ENCODE measurements at places on chromosomes 5 and 9.

GRCh38 chr9:91811024-91811909 lies 138.8 kb downstream of the ROR2 start:
- no peak for DNase-seq

DNA sequence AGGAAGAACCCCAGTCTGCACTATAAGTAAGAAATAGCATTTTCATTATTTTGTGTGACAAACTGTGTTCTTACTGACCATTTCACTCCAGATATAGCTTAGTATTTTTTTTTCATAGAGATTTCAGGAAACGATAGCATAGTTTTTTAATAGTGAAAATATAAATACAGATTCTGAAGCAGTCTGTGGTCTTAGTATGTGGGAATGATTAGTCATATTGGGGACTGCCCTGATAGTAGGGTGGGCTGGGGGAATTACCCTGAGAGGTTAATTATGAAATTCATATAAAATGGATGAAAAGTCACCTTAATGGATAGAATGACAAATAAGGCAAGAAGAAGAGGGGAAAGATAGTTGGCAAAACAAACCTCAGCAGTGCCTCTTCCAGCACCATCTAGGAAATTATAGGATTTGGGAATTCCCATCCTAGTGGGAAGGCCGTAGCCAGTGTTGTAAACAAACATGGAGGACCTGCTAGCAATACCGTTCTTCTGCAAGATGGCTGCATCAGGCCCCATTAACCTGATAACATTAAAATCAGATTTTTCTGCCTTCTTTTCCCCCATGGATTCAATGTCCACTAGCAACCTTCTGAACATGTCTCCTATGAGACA lies 23.7 kb upstream of the NR3C1 start:
- DNase-seq, result no peak

- DNase-seq, result peak; percentile 42
Measured at GRCh38 chr9:71819115-71819739, 50.9 kb upstream of the CEMIP2 start.

GRCh38 chr5:145847499-145848497 lies 12.7 kb upstream of the PRELID2 start:
- no peak for DNase-seq

- DNase-seq, result no peak
Measured at GRCh38 chr5:61123145-61123544, 39.1 kb downstream of the SMIM15 start.

DNA sequence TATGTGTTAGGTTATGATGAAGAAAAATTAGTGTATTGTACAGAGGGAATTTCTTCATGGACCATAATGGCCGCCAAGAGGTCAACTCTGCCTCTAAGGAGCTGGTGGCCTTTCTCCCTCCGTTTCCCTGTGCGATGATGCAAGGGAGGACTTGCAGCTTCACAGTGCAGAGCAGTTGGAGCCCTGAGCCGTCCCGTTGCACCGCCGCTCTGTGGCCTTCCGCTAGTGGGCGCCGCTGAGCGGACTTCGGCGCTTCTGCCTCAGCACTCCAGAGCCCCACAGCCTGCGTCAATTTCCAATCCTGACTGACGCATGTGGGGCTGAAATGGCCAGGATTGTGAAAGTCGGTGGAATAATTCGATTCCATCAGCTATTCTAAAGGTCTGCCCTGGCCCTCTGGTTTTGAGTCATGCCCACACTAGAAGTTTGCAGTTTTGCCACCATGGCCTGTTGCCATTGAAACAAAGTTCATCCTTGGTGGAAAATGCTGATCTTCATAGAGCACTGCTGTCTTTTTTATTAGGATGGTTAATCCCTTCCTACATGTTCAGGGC lies 22.7 kb upstream of the LECT2 start:
- peak; percentile 53 for DNase-seq

DNA sequence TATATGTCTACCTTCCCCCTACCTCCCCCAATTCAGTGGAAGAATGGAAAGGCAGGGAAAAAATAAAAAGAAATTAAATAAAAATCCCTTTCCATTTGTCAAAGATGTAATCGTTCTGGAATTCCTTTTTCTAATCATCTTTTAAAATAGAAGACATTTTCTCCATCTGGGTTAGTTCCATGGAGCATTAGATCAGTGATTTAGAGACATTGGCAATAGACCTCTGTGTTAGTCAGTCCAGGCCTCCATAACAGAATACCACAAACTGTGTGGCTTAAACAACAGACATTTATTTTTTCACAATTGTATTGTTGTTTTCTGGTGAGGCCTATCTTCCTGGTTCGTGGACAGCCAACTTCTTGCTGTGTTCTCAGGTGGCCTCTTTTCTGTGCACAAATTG lies 516.6 kb upstream of the DAB2 start:
- no peak for DNase-seq

DNA sequence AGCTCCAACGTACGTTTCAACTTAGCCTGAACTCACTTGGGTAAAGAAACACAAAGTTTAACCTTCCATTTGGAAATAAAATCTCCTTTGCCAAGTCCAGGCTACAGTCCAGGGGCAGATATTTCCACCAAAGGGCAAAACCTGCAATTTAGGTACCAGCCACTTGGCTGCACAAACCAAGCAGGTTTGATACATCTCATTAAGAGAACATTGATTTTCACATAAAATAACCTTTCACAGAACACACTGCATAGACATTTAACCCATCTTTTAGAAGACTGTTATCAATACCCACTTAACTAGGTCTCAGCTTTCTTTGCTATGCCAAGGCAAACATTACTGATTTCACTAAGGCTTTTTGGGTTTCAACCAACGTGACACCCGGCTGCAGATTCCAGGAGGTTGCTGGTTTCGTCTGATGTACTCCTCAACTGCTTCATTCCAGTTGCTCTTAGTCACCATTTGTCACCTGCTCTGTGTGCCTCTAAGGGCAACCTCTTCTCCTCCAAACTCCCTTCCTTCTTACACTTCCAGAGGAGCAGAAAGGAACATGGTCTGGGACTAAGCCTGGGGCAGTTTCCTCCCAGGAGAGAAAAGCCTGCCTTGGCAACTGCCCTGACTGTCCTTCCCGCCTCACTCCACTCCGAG lies 67.1 kb downstream of the EPB41L4B start:
- no peak for DNase-seq

- no peak for DNase-seq
Measured at GRCh38 chr9:127814619-127815511, 12.2 kb downstream of the FPGS start.

GRCh38 chr5:50967009-50967562 lies 300.6 kb downstream of the PARP8 start:
- DNase-seq, result no peak

DNA sequence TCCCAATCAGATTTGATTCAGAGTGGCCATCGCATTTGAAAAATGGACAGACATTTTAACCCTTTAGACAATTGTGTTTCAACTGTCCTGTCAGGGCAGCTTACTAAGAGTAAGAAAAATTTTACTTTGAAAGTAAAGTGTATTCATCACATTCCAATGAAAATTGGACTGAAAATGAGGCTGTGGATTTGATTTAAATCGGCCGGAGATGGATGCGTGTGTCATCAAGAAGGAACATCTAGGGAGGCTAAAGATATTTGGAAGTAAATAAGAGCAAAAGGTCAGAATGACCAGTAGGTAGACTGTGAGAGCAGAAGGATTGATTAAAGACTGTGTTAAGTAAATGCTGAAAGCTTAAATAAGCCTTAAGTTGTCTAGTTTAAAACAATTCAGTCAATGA lies 1.5 kb downstream of the ZCCHC7 start:
- DNase-seq, result no peak

- peak; percentile 4 for DNase-seq
Measured at GRCh38 chr9:78296201-78296892, 578 bp upstream of the PSAT1 start.

DNA sequence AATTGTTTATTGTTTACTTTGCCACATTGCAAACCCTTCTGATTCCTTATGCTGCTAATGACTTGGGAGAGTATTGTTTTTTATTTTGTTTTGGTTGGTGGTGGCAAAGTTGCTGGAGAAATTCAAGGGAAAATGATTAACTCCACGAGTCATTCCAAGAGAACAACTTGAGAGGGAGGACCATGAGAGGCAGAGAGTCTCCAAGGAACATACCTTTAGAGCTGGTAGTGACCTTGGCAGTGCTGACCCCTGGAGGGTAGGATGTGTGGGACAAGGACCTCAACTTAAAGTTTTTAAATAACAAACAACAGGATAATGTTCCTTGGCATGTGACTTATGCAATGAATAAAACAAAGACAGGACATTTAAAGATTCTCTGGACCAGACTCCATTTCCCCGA lies 139.7 kb downstream of the LRRC70 start:
- DNase-seq, result no peak

GRCh38 chr5:151622367-151623088 lies 31.4 kb upstream of the FAT2 start:
- DNase-seq, result no peak

GRCh38 chr9:97802276-97802675 lies 50.8 kb upstream of the FOXE1 start:
- no peak for DNase-seq

GRCh38 chr9:135230386-135230765 lies 142.9 kb downstream of the OLFM1 start:
- DNase-seq, result no peak

GRCh38 chr5:151134228-151134627 lies 23.4 kb downstream of the ANXA6 start:
- DNase-seq, result no peak

- no peak for DNase-seq
Measured at GRCh38 chr5:54883374-54884194, 101.8 kb downstream of the ESM1 start.

DNA sequence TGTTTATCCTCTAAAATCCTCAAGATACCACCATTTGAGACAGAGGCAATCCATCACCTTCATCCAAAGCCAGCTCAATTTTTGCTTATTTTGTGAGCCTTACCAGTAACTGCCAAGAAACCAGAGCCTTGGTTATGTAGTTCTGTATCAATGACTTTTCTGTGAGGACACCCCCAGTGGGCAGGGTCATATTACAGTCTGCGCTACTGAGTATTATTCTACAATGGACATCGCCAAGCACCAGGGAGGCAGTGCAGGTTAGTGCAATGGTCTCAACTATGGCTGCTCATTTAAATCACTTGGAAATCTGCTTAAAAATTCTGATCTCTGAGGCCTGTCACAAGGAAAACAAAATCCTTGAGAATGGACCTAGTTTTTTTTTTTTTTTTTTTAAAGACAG lies 90.5 kb upstream of the NIPAL4 start:
- no peak for DNase-seq

DNA sequence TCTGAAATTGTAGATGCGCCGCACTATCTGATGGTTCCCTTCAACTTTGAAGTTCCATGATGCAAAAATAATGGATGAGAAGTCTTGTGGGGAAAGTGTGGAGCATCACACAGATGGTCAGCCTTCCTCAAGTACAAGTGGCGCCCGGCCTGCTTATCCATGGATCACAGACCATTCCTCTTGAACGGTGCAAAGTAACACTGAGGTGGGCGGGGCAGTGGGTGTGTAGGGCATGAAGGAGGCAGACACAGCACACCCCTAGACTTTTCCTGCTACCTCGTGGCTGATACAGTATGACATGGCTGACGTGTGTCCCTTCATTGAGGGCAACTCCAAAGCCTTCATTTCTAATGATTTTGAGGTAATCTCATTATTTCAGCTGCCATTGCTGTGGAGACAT lies 2.5 kb upstream of the GNG10 start:
- no peak for DNase-seq

All from activated naive CD4-positive, alpha-beta T cell treated with Interleukin-2 at 50 U/mL for 16 hours (primary cell).